ENCODE measurements at places on chromosomes 12 and 14.

DNA sequence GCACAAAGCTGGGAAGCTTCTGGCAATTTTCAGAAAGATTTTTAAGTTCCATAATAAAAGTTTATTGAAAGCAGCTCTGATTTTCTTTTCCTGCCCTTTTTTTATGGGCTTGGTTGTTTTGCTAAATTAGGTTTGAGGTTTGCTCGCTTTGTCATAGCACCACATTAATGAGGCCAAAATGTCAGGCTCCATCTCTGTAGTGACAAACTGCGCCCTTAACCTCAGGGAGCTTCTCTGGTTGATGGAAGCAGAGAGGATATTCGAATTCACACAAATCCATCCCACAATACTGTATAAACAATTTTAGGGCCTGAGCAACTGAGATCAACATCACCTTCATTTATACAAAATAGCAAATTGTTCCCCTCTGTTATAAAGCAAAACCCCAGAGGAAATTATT lies 342.6 kb upstream of the TMPO start:
- DNase-seq: no peak

DNA sequence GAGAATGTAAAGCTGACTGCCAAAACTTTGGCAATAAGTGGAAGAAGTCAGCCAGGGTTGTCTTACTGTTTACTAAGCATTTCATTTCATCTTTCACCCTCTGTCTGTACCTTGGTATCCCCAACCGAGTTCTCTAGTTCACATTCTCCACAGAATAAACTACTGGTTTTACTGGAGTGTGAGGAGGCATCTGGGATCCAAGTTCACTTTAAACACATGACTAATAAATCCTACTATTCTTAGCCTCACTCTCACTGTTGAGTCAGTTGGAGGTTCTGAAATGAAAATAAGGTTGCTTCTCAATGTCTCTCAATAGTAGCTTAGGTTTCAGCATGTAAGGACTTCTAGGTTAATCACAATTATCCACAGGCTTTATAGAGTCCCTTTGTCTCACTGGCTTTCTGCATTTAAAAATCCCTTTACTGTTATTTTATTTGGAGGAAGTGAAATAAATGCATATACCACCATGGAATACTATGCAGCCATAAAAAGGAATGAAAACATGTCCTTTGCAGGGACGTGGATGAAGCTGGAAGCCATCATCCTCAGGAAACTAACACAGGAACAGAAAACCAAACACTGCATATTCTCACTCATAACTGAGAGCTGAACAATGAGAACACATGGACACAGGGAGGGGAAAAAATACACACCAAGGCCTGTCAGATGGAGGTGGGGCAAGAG lies 95.8 kb downstream of the EPS8 start:
- DNase-seq: no peak

GRCh38 chr12:28998662-28999120 lies 150.4 kb upstream of the FAR2 start:
- DNase-seq: peak; percentile 15

DNA sequence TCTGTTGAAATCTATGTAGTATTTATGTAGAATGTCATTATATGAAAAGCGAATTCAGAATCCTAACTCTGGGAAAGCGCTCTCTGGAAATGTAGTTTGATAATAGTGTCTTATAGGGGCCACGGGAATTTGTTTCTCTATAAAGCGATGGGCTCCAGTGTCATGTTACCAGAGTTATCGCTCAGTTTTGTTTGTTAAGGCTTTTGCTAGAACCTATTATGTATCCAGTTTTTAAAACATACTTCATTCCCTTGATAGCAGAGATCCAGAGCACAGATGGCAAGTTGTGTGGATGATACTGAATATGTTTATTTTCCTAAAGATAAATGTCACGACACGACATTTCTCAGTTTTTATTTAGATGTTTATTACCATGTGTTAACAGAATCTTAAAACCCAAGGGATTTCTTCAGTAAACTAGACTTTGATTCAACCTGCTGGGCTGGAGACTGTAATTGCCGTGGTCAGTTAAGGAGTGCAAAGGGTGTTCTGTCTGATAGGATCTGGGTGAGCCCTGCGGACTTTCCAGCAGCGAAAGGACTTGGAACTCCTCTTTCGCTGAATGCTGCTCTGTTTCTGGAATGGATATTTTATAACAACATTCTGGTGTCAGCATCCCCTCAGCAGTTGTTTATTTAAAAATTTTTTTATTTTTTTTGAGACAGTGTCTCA lies 1.7 kb upstream of the DNAH10 start:
- no peak for DNase-seq

DNA sequence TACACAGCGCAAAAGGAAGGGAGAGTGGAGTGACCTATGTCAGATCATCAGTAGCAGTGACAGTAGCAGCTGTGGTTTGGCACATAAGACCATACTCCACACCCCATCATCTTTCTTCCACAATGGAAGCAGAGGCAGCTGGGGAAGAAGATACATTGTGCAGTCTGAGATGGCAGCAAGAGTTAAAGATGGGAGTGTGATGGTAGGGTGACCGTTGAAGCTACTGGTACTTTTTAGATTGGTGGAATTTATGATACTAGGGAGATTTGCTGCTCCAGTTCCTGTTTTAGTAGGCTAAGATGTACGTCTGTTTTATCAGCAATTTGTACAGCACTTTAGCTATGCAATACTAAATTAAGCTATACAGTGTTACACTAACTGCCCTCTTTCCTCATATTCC lies 291.0 kb downstream of the FUT8 start:
- DNase-seq: no peak

DNA sequence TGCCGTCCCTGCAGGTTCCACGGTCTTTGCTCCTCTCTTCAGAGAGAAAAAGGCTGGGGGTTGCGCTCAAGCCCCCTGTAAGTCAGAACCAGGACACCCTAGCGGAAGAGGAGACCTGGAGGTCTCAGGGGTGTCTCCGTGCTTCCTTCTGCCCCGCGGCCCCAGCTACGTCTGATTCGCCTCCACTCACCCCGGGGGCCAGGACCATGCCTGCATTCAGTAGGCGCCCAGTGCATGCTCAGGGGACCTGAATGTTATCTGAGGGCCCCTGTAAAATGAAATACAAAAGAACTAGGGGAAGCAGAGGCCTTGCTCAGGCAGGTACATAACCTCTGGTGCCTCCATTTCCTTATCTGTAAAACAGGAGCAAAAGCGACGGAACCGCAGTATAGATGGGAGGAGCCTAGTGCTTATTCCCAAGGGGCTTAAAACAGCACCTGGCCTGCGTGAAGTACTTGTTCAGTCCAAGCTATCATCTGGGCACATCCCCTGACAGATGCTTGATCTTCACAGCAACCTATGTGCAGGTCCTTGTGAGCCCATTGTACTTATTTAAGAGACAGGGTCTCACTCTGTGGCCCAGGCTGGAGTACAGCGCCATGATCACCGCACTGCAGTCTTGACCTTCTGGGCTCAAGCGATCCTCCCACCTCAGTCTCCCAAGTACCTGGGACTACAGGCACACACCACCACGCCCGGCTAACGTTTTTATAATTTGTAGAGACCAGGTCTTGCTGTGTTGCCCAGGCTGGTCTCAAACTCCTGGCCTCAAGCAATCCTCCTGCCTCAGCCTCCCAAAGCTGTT lies 110.3 kb upstream of the NCOR2 start:
- no peak for DNase-seq

GRCh38 chr12:52708010-52708409 lies 4.7 kb upstream of the KRT77 start:
- DNase-seq: no peak

- DNase-seq: no peak
These were observed 43.9 kb upstream of the GTF2A1 start for GRCh38 chr14:81264671-81265070.

DNA sequence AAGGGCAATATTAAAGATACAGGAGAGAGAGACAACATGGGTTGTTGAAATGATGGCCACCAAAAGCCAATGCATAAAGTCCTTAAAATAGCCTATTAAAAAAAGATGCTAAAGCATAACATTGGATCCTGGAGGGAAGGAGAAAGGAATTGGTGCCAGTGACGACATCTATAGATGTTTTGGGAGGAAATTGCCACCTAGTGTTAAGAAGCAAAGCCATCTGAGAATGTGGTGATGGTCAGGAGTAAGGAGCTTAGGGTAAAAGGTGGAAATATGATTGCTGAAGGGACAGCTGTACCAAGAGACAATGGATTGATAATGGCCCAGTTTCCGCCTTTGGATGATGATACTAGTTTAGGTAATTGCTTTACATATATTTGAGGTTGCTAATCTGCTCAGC lies 85.1 kb downstream of the TMEM30B start:
- no peak for DNase-seq

DNA sequence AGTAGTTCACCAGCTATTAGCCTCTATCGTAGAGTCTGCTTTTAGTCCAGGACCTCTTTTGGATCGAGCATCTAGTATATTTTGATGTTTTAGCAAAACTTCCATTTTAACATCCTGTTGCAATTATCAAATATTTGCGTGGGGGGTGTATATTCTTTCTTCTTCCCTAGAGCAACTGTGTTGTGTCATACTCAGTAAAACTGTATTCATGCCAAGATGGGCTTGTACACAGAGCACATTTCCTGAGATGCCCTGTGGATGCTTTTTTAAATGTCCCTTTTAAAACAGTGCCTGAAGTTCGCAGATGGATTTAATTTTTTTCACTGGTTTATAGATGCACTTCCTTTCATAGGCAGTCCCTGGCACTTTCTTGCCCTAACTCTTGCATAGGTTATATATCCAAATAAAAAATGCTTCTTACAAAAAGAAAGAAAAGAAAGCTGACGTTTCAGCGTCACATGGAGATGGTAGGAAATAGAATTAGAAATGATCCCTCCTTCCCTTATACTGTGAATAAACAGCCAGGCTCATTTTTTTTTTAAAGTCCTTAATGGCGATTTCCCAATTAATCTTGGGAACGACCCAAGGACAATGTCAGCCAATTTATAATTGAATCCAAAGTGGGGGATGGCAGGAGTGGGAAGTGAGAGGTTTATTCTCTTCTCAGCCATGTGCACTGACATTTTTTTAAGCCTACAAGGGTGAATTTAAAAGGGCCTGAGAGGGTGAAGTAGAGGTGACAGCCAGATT lies 247.0 kb downstream of the SLC41A2 start:
- DNase-seq: no peak

Data from ACHN (cell line).